ENCODE measurements at places on chromosomes 5 and 9. TPM values are rescaled to one million over a fixed set of nuclear protein-coding genes. Genes with fewer than 3 reads are reported as not detected.
A peak's percentile ranks its signal among the peaks of the same experiment; 100 is the strongest.

- H3K36me3 ChIP-seq, result no peaks in the 10 kb centered on the region
- no peak overlapping the region for H3K4me3 ChIP-seq
- no peak for DNase-seq
- H3K27ac ChIP-seq, result no peak overlapping the region
- no peaks in the 10 kb centered on the region for H3K27me3 ChIP-seq
Measured at GRCh38 chr5:114458726-114459125, 96.9 kb downstream of the KCNN2 start.

DNA sequence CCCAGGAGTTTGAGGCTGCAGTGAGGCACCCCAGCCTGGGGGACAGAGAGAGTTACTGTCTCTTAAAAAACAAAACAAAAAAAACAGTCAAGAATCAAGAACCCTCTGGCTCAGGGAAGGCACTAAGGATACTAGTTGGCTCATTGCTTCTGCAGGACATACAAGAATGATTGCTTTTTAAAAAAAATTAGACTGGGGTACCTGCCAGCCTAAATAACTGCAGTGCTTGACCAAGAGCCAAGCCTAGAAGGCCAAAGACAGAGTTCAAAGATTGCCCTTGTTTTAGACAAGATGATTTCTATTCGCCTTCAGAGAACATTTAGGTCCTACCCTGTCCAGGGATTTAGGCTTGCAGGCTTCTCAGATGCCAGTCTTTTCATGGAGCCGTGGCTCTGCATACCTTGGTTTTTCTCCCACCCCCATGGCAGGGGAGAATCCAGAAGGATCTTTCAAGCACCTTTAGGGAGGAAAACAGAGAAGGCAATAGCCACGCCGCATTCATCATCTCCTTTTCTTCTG lies 93.7 kb upstream of the IL6ST start:
- H3K27ac ChIP-seq, result peak overlapping the region; percentile 75
- no peaks in the 10 kb centered on the region for H3K27me3 ChIP-seq
- peaks cover 14% of the 10 kb centered on the region for H3K4me1 ChIP-seq
- no peaks in the 10 kb centered on the region for H3K36me3 ChIP-seq

MYO10 gene
- 32.3 TPM for total RNA-seq

- peaks cover 3% of the 10 kb centered on the region for H3K27me3 ChIP-seq
- H3K36me3 ChIP-seq, result no peaks in the 10 kb centered on the region
- no peak overlapping the region for H3K4me3 ChIP-seq
- no peak overlapping the region for H3K27ac ChIP-seq
- peak; percentile 67 for DNase-seq
Measured at GRCh38 chr5:139808481-139809330, 13.1 kb downstream of the PSD2 start.

RMI1 gene
- total RNA-seq, result 5.4 TPM

DNA sequence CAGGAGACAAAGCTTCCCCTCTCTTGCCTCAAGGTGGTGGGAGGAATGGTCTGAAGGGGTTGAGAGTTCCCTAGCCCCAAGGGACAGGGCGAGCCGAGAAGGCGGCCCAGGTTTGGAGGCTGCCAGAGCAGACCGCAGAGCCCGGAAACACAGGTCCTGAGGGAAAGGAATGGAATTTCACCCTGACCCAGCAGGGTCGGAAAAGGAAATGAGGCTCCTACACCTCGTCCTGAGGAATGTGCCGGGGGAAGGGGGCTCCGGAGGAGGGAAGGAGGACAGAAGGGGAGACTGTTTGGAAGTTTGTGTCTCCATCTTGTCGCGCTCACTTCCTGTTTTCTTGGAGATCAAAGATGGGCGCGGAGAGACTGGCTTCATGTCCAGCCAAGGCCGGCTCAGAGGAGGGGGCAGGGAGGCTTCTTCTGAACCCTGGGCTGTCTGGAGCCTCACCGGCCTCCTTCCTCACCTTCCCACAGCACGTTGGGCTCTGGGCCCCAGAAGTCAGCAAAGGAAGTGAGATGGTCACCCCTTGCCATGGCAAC lies 9.6 kb downstream of the ENG start:
- no peaks in the 10 kb centered on the region for H3K36me3 ChIP-seq
- no peaks in the 10 kb centered on the region for H3K27me3 ChIP-seq
- peak; percentile 4 for DNase-seq

- DNase-seq, result no peak
- H3K27ac ChIP-seq, result no peak overlapping the region
- no peaks in the 10 kb centered on the region for H3K27me3 ChIP-seq
- H3K4me3 ChIP-seq, result no peak overlapping the region
- H3K36me3 ChIP-seq, result no peaks in the 10 kb centered on the region
- no peaks in the 10 kb centered on the region for H3K4me1 ChIP-seq
Measured at GRCh38 chr5:91277093-91277626, 106.0 kb downstream of the ARRDC3 start.

CHSY3 gene
- 23.6 TPM for total RNA-seq

DNA sequence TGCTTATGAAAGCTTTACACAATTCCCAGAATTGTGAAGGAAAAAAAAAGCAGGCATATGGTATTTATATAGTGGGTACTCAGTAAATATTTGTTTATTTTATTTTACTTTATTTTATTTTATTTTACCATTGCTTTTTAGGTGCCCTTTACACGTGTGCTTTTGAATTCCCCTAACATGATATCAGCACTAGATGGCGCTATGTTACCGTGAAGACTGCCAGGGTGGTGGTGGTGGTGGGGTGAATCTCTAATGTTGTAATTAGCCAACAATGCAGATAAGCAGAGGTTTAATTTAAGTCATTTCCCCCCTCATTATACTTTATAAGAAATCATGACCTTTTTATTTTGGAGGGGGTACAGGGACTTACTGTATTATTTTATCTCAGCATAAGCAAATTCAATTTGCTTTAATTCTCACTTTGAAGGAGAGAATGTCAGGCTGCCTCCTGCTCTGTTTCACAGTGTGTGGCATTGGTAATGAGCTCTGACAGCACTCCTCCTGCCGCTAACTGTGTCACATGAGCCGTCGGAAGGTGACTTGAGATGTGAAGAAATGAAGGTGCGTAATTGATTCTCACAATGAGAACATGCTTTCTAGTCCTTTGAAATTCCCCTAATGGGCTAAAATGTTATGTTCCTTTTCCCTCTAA lies 165.6 kb downstream of the YTHDC2 start:
- H3K36me3 ChIP-seq, result no peaks in the 10 kb centered on the region
- no peak overlapping the region for H3K4me3 ChIP-seq
- peak; percentile 70 for DNase-seq
- no peaks in the 10 kb centered on the region for H3K4me1 ChIP-seq

DNA sequence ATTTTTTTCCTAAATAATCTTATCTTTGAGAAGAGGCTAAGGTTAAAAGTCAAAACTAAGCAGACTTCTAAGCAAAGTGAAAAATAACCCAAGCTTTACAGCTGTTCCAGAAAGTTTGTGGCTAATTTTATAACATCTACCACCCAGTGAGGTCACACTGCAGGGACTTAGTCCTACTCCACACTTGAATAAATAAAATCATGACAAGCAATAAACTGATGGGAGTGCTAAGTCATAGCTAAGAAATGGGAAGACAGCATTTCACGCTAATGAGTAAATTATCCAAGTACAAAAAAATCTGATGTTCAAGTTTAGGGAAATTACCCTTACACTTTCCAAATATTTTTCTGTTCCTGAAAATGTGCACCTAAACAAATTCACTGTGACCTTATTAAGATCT lies 47.7 kb downstream of the ZNF608 start:
- peak overlapping the region; percentile 82 for H3K27ac ChIP-seq
- no peak overlapping the region for H3K4me3 ChIP-seq
- H3K4me1 ChIP-seq, result peaks cover 48% of the 10 kb centered on the region

ORM2 gene
- 52.0 TPM for total RNA-seq

PCDHGB1 gene
- 0.53 TPM for total RNA-seq

ACOT12 gene
- 10.2 TPM for total RNA-seq

GRCh38 chr5:120465436-120465961 lies 1.4 kb downstream of the PRR16 start:
- H3K4me1 ChIP-seq, result peaks cover 7% of the 10 kb centered on the region
- no peaks in the 10 kb centered on the region for H3K36me3 ChIP-seq
- DNase-seq, result peak; percentile 58

TEX48 gene
- not detected for total RNA-seq

DNA sequence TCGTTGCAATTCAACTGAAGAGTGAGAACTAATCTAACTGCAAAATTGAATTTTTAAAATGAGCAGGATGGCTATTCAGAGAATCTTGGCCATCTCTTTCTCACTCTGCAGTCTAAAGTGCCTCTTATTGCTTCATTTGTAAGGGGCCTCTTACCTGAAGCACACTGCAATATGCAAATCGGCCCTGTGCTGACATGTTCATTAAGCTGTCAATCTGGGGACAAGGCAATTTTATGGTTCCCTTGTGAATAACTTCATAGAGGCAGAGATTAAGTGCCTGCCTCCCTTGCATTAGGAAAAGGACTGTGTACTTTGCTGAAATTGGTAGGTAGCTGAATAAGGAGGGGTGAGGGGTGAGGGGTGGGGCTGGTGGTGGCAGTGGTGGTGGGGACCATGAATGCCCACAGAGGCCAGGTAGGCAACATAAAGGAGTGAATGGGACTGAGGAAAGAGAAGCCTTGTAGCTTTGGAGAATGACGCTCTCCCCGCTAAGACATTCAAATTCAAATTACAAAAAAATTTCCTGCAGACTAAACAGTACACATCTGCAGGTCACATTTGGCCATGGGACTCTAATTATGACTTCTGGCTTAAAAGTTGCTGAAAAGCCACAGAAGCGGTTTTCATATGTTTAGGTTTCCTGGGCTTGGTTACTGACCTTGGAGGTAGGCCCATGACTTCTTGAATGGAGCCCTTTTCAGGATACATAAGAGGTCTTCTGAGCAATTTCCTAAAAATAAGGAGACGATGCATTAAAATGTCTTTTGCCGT lies 25.0 kb downstream of the TNFSF8 start:
- no peak overlapping the region for H3K27ac ChIP-seq
- DNase-seq, result no peak
- H3K4me1 ChIP-seq, result peaks cover 11% of the 10 kb centered on the region

Measured in hepatocyte (in vitro differentiated cells).